Panc1 (cell line): ENCODE measurements at places on chromosomes 6 and 20.

GRCh38 chr6:28522594-28523240 is 3.0 kb upstream of the GPX5 start:
- no peak for DNase-seq

DNA sequence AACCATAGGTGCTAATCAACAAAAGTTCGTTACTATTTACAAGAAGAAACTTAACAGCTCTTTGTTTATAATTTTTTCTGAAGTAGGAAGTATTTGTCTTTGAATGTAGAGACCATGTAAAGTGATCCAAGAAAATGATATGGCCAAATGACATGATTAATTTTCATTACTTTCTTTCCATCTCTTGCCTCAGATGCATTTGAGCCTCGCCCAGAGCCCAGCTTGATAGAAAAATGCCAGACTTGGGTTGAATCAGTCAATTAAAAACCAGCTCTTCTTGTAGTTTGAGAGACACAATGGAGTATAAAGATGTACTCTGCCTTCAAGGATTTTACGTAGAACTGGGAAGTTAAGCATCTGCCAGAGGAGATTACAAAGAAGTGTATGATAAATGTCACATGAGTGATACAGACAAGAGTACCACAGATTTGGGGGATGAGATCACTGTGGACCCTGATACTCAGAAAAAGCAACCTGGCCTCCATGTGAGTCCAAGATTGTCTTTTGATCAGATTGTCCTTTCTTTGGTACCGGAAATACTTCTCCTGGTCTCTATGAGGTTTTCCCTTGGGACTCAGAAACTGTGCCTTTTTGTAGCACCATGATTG is 92.5 kb upstream of the SUPT3H start:
- DNase-seq: no peak

DNA sequence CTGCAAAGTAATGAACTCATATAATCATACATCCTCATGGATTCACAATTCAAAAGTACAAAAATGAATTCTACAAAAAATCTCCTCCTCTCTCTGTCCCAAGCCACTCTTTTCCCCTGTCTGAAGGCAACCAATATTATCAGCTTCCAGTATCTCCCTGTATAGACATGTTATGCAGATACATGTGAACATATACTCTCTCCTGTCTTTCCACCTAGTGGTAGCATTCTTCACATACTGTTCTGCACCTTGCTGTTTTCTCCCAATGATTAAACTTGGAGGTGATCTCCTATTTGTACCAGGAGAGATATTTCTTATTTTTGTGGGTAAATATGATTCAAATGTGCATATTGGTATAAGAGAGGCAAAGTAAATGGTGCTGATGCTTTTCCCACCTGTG is 416.4 kb downstream of the EPM2A start:
- DNase-seq: no peak

DNA sequence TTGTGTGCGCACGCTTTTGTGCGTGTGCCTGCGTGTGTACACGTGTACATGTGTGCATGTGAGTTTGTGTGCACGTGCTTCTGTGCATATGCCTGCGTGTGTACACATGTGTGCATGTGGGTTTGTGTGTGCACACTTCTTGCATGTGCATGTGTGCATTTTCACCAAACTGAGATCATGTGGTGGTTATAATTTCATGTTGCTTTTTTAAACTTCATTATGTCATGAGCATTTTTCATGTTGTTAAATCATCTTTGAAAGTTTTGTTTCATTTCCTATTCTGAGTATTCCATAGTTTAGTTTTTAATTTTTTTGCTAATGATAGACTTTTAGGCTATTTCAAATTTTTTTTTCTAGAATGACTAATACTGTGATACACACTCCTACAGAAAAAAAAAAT is 6.4 kb upstream of the CST3 start:
- no peak for DNase-seq

GRCh38 chr6:158472447-158472846 is 87.4 kb upstream of the TMEM181 start:
- no peak for DNase-seq

- DNase-seq: no peak
Measured at GRCh38 chr6:103617642-103618041, 1242.1 kb downstream of the HACE1 start.

DNA sequence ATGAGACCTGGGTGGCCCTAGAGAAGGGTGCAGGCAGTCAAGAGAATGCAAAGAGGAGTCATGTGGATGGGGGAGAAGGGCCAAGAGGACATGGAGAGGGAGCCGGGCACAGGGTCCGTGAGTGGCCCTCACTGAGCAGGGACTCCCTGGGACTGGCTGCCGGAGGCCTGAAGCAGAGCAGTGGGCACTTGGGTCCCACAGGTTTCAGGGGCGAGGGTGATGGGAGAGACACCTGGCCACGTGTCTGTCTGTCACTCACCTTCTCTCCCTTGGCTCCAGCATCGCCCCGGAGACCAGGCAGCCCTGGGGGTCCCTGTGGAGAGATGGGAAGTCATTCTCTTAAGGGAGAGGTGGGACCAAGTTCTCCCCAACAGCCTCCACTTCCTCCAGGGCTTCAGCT is 25.5 kb downstream of the COL11A2 start:
- DNase-seq: no peak

DNA sequence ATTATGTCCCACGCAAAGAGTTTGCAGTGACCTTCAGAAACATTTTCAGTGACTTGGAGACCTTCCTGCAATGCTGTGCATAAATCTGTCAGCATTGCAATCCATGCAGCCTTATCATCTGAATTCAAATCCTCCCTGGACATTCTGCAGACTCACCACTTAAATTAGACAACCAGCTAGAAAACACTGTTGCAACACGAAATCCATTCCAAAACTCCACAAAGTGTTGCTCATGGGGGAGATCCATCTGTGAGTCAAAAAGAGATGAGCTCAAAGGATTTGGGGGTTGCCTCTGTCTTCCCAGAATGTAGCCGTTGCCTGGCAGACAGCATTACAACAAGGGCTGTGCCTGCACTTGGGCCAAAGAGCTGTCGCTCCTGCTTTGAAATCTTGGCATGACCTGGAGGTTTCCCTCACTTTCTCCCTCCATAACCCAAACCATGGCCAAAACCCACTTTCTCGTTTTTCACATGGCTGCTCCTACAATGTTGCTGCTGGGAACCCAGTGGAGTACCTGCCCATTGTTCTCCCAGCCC is 163.5 kb upstream of the CDYL start:
- no peak for DNase-seq

DNA sequence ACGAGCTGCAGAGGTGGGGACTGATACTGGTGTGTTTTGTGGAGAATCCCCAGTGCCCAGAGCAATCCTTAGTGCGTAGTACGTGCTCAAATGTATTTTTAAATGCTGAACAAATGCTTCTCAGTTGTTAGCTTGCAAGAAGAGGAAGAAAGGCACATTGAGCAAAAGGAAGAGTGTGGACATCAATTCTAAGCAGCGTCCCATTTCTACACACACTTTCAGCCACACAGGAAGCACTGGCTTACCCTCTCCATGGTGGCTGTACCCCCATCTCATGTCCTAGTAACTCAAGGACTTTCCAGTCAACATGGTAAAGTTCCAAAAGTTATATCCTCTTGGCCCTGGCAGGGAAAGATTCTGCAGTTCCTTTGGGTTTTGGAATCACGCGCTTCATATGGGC is 98.8 kb upstream of the NXT1 start:
- DNase-seq: no peak

- no peak for DNase-seq
Measured at GRCh38 chr6:157597461-157598312, 216.7 kb downstream of the ZDHHC14 start.

GRCh38 chr6:108689272-108690161 is 128.8 kb downstream of the FOXO3 start:
- DNase-seq: no peak
